SK-N-MC (cell line): ENCODE measurements at places on chromosomes 1 and 21.

DNA sequence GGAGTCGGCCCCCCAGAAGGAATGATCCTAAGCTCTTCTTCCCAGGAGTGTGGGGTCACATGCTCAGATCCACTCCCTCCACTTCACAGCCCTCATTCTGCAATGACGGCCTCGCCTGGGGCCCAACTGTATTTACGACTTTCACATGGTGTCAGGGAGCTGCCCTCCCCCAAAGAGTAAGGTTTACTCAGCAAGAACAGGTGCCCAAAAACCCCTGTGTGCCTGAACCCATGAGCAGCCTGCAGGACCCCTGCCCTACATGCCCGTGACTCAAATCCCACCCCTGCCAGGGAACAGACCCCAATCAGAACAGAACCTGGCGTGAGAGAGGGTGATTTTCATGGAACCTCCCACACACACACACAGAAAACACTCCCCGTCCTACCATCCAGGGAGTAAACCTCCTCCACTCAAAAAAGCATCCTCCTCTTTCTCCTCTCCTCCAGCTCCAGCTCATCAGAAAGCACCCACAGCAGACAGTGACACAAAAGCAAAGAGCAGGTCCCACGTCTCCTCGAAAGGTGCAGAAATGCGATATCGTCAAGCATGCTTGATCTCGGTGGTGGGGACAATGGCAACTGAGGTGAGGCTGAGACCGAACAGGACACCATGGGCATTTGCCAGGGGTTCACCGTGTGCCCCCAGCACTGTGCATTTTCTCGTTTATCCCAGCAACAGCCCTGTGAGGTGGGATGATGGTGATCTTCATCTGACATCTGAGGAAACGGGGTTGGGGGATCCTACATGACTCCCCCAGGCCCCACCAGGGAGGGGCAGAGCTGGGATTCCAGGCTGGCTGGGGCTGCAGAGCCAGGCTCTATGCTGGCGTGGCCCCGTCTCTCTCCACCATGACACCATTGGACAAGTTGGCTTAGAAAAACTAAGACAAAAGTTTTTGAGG, 397.9 kb downstream of the NPHP4 start:
- DNase-seq, result no peak

DNA sequence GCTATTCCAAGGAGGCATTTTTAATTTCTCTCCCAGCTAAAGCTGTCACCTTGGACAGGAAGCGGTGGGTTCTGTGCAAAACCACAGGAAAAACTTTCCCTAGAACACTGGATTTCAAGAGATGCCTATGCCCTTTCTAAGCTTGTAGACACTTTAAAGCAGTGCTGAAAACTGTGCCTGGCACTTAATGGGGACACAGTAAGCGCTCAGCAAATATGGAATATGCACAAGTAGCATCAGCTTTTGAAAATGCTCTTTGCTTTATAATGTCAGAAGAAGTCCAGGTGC, 50.9 kb upstream of the TARBP1 start:
- DNase-seq, result no peak

DNA sequence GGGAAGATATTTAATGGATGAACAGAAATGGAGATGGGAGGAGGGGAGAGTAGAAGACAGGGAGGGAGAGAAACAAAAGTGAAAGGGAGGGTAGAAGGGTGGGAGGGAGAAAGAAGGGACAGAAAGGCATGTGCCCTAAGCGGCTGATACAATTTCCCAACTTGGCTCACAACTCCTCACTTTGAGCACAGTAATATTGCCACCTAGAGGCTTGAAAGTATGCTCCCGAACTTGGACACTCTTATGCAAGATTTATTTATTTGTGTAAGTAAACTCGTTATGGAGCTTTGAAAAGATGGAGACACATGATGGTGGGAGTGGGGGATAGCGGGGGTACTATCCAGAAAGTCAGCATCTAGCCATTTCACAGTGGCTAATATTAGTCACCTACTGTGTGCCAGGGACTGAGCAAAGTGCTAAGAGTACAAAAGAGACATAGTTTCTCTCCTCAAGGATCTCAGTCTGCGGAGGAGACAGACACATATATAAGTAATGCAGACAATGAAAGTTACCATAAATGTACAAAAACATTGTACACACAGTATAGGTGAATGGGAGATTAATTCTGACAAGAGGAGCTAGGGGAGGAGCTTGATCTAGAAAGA, 189.7 kb downstream of the SEC16B start:
- peak; percentile 47 for DNase-seq

DNA sequence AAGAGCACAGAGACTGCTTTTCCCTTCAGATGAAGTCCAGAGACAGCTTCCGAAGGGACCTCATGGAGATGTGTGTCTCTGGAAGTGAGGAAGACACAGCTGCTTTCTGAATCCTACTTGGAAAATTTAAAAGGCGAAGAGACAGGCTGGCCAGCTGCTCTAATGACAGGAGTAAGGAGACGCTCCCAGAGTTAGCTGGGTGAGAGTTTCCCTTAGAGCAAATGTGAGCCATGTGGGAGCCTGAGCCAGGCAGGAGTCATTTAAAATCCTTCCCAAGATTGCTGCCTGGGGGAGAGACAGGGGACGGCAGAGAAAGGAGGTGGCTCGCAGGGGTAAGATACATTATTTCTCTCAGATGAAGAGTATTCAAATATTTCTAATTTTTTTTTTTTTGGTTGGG, 53.1 kb downstream of the ZNF326 start:
- DNase-seq, result no peak

DNA sequence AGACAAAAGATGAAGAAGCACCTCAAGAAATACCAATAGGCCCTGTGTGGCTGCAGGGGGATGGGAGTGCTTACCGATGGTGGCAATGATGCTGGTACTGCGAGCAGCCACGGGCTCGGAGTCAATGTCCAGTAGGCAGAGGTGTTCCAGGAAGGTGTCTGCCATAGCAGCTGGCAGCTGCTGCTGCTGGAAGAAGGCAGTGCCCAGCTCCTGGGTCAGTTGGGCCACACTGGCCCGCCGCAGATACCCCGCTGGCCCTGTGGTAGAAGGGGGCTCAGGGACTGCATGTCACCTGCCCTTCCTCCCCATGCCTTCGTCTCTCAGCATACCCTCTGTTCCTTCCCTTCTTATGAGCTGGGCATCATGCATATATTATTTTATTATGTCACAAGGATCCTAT, 1.2 kb downstream of the PKLR start:
- no peak for DNase-seq

- no peak for DNase-seq
These were observed 257.3 kb downstream of the KCNJ6 start for GRCh38 chr21:37658817-37659458.

GRCh38 chr1:151828921-151829320, 2.7 kb downstream of the RORC start:
- DNase-seq, result peak; percentile 12

DNA sequence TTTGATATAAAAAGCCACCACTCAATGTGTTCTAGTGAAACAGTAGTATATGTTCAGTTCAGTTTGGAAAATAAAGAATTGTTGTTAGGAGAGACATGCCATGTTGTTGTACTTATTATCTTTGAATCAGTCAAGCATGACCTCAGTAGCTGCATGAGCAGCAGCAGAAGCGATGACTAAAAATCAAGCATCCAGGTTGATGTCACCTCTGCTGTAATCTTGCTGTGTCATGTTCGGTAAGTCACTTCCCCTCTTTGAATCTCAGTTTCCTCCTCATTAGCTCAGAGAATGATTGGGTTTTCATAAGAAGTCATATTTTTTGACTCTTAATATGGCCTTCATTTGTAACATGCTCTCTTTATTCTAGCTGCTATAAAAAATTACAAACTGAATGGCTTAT, 428.4 kb upstream of the B3GALT2 start:
- no peak for DNase-seq

GRCh38 chr1:19124273-19124672, 85.8 kb downstream of the UBR4 start:
- no peak for DNase-seq

DNA sequence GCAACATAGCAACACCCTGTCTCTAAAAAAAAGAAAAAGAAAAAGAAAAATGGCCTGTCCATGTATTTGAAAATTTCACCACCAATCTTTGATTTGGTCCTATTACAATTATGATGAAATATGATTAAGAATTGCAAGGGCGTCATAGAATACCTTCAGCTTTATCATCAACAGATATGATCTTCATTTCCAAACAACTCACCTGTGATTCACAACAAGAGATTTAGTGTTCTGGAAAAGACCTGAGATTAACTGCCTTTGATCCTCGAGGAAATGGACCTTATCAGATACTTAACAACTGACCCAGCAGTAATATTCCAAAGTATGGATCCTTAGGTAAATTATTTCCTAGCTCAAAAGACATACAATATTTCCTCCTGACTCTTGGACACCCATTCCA, 3.5 kb upstream of the GSTM4 start:
- DNase-seq, result no peak

DNA sequence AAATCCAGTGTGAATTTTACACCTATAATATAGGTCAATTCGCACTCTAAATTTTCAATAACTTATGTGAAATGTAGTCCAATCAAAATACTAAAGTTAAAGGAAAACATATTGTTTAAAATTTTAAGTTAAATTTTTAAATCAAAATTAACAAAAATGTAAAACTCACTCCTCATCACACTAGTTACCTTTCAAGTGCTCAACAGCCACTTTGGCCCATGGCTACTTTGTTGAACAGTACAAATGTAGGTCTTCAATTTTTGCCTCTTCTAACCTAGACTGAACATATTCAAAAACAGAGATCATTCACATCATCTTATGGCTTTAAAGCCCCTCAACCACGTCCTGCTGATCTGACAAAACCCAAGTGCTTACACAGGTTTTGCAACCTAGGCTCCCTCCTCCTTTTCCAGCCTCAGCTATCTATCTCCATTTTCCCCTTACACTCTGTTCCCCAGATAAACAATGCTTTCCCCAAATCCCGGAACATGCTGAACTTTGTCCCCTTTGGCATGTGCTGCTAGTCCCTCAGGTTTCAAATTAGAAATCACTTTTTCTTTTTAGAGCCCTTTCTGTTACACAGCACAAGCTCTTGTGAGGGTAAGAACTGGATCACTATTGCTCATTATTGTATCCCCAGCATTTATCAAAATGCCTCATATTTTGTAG, 110.6 kb downstream of the AKT3 start:
- DNase-seq, result no peak

GRCh38 chr21:25721987-25722386, 12.7 kb downstream of the ATP5PF start:
- DNase-seq, result no peak

- no peak for DNase-seq
These were observed 2.1 kb downstream of the SELENBP1 start for GRCh38 chr1:151370211-151370911.

- no peak for DNase-seq
These were observed 55.3 kb downstream of the PTPN14 start for GRCh38 chr1:214496126-214496525.

DNA sequence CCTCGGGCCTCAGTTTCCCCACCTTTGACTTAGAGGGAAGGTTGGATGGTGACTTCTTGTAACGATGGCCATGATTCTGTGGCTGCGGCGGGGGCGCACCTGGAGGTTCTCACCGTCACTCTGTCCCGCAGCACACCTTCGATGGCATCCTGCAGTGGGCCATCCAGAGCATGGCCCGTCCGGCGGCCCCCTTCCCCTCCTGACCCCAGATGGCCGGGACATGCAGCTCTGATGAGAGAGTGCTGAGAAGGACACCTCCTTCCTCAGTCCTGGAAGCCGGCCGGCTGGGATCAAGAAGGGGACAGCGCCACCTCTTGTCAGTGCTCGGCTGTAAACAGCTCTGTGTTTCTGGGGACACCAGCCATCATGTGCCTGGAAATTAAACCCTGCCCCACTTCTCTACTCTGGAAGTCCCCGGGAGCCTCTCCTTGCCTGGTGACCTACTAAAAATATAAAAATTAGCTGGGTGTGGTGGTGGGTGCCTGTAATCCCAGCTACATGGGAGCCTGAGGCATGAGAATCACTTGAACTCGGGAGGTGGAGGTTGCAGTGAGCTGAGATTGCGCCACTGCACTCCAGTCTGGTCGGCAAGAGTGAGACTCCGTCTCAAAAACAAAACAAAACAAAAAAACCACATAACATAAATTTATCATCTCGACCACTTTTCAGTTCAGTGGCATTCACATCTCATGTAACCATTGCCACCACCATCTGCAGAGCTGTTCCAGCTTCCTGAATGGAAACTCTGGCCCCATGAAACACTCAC, 2.1 kb upstream of the PFKL start:
- peak; percentile 42 for DNase-seq

DNA sequence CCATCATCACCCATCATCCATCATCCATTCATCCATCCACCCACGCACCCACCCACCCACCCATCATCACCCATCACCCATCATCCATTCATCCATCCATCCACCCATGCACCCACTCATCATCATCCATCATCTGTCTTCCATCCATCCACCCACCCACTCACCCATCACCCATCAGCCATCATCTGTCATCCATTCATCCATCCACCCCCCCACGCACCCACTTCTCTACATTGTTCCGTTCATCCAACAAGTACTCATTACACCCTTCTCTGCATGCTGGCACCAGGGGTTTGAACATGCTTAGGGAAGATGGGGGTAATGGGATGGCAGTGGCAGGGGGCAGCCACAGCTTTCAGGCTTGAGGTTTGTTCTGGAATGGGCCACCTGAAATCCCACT, 82.1 kb downstream of the ADARB1 start:
- DNase-seq, result no peak

DNA sequence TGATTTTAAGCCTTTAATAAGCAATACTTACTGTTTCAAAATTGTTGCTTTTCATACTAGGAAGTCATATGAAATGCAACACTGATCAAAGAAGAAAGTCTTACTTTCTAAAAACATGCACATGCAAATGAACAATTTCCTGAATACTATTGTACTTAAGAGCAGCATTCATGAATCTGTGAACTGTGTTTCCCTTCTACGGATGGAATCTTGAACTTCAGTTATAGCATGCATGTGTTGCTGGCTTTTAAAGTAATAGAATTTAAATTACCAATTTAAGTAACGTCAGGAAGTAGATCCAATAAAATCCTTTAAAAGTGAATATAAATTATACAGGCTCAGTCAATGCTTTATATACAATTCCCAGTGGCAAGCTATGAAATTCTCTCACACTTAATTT, 348.9 kb downstream of the KCNT2 start:
- peak; percentile 95 for DNase-seq

- DNase-seq, result no peak
These were observed 501 bp upstream of the MRAP start for GRCh38 chr21:32298148-32298559.

DNA sequence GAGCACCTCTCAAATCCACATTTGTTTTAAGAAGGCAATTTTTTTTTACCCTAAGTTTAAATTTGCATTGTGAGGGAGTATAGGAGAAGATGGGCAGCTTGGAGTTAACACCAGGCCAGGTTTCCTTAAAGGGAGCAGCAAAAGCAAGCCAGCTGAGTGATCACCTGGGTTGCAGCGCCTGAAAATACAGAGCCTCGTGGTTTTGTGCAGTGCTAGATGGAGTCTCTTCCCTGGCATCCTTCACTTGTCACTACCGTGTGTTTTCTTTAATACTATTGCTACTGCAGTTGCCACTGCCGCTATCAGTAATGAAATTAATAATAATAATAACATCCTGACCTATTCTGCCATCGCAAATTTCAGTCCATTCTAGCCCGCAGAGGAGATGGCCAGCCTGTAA, 35.2 kb upstream of the VAV3 start:
- DNase-seq, result no peak
